Epithelial cell of proximal tubule (primary cell): ENCODE measurements at places on chromosomes 5 and 9. TPM values are rescaled to one million over a fixed set of nuclear protein-coding genes. Genes with fewer than 3 reads are reported as not detected.

The GARIN3 gene
- total RNA-seq, result not detected in 2 replicates

The CATSPER3 gene
- total RNA-seq, result 0.29 TPM in 1 of 2 replicates, not detected in the other

The NUTM2F gene
- total RNA-seq, result not detected in 2 replicates

- peak; percentile 94 for DNase-seq
These were observed 406.8 kb downstream of the BRINP1 start for GRCh38 chr9:118962426-118962825.

- no peak for DNase-seq
These were observed 615.6 kb downstream of the ZNF608 start for GRCh38 chr5:124130816-124131215.

DNA sequence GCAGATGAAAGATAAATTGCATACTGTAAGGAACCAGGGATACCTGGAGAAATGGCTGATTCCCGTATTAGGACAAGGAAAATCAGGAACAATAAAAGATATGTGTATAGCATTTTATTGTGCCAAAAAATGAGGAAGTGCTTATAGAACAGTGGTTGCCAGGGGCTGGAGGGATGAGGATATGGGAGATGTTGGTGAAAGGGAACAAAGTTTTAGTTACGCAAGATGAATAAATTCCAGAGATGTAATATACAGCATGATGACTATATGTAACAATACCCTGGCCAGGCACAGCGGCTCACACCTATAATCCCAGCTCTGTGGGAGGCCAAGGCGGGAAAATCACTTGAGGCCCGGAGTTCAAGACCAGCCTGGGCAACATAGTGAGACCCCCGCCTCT is 101.8 kb downstream of the CDK5RAP2 start:
- DNase-seq, result no peak

DNA sequence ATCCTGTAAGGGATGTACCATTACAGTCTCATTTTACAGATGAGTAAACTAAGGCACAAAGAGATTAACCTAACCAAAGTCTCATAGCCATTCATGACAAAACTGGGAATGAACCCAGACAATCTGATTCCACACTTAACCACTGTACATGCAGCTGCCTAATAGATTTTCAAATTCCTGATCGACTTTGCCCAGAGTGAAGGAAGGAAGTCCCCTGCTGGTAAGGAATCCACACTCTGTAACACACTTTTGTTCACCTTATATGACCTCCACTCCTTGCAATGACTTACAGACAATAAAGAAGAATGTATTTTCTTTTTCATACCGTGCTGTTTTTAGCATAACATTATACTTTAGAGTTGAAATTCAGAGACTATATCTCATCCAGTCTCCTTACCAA is 31.3 kb upstream of the PLPP6 start:
- no peak for DNase-seq

GRCh38 chr5:168365581-168366081 is 74.2 kb downstream of the WWC1 start:
- no peak for DNase-seq
